ENCODE measurements at places on chromosomes 7 and 10.

GRCh38 chr10:14507176-14507575, 176.5 kb upstream of the FRMD4A start:
- no peak for DNase-seq

- DNase-seq = no peak
These were observed 153.0 kb upstream of the ANK3 start for GRCh38 chr10:60542657-60543056.

DNA sequence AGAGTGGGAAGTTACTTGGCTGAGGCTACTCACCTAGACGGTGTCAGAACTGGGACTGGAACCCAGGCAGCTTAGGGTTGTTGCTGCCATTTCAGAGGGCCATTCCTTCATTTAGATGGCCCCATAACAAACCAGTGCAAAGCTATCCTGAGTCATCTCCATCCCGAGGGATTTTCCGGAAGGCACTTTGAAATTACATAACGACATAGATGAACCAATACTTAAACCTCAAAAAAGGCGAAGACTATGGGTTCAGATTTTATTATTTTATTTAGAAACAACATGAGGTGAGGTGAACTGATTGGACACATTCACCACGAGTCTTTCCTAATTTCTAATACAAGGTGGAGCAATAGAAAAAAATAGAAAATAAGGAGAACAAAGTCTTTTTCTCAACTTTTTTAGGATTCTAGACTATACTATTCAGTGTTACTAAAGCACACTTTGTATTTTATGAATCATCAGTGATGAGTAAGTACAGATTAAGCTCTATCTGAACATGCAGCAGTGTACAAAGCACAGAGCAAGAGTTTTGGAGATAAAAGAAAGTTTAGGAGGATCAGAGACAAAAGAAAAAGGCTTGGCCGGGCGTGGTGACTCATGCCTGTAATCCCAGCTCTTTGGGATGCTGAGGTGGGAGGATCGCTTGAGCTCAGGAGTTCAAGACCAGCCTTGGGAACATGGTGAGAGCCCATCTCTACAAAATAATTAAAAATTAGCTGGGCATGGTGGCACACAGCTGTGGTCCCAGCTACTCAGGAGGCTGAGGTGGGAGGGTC, 79.5 kb upstream of the SVIL start:
- no peak for DNase-seq

GRCh38 chr7:117715784-117716445, 157.3 kb downstream of the CTTNBP2 start:
- DNase-seq = peak; percentile 58

DNA sequence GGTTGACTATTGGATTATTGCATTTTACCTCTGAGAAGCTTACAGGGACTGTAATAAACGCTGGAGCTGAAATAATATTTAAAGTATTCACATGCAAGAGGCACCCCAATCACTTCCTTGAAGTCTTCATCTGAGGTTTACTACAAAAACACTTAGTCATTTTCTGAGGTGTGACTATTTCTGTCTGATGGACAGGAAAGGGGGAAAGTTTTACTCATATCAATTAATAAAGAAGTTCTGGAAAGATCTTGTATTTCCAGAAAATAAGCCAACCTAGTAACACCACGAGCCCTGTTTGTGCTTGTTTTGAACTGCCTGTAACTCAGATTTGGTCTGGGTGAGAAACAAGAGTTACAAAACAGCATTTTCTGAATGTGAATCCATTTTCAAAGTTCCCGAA, 63.9 kb upstream of the PRKCQ start:
- no peak for DNase-seq

DNA sequence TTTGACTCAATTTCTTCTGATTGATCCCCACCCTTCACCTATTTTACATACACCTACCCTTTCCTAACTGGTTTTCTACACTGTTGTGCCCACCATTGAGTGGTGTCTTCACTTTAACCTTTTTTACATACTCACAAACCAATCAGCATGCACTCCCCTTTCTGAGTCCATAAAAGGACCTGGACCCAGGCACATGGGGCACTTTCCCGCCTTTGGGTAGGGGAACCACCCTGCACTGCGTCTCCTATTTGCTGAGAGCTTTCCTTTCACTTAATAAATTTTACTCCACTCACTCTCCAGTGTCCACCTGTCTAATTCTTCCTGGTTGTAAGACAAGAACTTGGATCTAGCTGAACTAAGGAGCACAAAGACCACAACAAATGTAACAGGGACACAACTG, 33.8 kb downstream of the ANKMY2 start:
- no peak for DNase-seq

DNA sequence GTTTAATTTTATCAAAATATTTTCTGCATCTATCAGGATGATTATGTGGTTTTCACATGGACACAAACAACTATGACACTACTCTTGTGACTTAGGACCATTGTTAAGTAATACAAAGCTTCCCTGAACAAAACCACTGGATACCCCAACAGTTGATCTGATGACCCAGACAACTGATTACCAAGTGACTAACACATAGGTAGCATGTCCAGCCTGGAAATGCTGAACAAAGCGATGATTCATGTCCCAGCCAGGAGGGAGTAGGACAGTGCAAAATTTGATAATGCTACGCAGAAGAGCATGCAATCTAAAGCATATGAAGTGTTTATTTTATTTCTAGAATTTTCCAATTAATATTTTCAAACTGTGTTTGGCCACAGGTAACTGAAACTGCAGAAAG, 8.9 kb upstream of the PNLIP start:
- DNase-seq = no peak

DNA sequence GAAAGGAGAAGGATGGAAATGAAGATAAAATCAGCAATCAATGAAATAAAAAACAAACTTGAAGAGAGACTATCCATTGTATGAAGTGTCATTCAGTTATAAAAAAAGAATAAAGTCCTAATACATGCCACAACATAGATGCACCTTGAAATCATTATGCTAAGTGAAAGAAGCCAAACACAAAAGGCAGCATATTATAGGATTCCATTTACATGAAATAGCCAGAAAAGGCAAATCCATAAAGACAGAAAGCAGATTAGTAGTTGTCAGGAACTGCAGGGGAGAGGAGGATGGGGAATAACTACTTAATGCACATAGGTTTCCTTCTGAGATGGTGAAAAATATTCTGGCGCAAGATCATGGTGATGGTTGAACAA, 6.6 kb upstream of the PON1 start:
- DNase-seq = no peak

DNA sequence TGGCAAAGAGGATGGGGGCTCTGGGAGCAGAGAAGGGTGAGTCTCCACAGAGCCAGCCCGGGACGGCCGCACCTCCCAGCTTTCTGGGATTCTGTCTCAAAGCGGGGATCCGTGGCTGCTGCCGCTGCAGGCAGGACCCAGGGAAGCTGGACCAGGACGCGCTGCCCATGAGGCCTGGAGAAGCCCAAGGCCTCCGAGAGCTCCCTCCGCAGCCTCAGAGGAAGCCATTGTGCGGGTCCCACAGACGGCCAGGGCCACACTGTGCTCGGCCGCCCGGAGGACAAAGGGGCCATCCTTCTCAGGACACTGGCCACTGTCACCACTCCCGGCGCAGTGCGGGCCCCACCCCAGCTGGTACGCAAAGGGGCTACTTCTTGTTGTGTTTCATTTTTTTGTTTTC, 79.3 kb upstream of the PDGFA start:
- no peak for DNase-seq

- no peak for DNase-seq
These were observed 642.6 kb upstream of the AUTS2 start for GRCh38 chr7:68955656-68956055.

All from AG08396 (cell line).